ENCODE measurements at places on chromosomes 3 and 15.

DNA sequence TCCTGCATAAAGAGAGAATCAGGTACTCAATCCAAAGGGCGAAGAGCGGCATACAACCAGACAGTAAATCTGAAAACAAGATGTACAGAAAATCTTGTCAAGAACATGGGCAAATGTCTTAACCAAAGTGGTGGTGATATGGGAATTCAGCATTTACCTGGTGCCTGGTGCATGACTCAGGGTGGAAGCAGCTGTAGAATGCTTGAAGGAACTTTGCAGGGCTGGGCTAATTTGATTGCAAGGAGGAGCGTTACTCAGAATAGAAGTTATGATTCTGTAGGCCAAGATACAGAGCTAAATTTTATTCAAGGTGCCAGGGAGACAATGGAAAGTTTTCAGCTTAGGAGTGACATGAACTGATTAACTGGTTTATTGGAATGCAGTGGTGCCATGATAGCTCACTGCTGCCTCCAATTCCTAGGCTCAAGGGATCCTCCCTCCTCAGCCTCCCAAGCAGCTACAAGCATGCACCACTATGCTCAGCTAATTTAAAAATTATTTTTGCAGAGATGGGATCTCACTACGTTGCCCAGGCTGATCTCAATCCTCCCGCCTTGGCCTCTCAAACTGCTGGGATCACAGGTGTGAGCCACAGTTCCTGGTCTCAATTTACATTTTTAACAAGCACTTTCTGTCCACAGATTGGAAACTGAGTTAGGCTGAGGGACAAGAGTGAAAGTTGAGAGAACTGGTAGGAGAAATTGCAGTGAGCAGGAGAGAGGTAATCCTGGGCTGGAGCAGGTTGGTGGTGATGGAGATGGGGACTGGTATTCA lies 91.5 kb upstream of the TBC1D5 start:
- DNase-seq: no peak

DNA sequence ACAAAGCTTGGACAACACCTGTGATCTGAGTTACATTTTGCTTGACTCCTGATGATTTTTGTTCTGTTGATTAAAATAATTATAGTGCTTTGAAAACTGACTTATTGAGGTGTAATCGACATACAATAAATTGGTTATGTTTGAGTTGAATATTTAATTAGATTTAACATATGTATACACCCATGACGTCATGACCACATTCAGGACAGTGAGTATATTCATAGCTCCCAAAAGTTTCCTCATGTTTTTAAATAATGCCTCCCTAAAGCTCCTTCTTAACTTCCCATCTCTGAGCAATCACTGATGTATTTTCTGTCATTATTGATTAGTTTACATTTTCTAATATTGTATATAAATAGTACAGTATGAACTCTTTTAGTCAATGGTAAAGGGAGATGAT lies 801.2 kb downstream of the PDCD6IP start:
- no peak for DNase-seq

DNA sequence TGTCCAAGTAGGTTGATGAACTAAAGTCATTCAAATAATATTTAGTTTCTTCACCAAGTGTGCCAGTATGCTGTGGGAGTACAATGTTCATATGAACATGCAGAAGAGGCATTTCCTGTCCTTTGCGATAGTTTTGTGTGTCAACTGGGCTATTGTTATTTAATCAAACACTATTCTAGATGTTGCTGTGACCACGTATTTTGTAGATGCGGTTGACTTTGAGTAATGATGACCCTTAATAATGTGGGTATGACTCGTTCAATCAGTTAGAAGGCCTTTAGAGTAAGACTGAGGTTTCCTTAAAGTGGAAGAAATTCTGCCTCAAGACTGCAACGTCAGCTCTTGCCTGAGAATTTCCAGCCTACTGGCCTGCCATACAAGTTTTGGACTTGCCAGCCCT lies 470.7 kb upstream of the CBLB start:
- DNase-seq: no peak

DNA sequence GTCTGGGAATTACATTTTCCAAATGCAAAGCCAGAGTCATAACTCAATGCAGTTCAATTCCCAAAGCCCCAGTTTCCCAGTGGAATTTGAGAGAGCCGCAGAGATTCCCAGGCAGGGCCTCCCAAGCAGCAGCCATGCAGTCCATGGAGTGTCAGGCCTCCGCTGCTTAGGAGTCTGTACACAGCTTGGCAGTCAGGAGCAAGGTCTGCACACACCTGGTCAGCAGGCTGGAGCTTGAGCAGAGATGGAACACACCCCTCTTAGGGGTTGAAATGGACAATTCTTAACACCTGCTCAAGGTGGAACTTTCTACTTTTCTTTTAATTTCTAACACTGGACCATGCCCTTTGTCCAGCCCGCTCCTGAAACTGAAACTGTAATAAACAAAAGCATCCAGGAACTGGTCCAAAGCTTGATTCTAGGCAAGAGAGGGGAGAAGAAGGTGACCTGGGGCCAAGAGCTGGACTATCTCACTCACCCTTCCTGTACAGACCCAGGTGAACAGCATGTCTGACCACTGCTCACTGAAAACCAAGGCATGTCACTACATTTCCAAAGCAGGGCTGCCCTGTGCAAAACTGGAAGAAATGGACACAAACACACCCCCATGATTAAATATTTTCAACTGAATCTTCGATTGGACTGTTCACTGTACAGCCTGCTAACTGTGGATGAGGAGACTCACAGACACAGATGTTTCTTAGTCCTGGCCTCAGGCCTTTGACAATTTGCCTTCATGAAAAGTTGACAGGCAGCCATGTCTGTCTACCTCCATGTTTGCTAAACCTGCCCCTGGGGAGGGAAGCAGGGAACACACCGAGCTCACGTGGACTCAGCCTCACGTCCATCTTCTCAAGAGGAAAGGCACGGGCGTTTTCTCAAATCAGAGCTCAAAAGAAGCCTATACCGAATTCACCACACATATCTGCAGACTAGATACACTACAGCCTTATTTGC lies 48.6 kb upstream of the DUSP7 start:
- no peak for DNase-seq

DNA sequence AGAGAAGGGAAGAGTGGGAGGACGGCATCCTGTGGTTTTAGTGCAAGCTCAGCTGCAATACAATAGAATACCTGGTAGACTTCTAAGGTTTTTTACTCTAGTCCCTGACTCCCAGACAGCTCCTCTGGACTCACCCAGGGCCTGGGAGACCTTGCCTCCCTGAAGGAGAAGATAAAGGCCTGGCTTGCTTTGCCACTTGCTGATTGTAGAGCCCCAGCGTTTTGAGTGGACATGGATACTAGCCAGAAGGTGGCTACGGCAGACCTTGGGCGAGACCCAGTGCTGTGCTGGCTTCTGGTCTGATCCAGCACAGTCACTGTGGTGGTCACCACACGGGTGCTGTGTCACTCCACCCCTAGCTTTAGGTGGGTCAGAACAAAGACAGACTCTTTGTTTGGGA lies 72.2 kb upstream of the TTC14 start:
- DNase-seq: no peak

- DNase-seq: no peak
These were observed 121.0 kb downstream of the SSR3 start for GRCh38 chr3:156433910-156434309.

GRCh38 chr3:97968376-97968775 lies 3.9 kb downstream of the RIOX2 start:
- DNase-seq: no peak

DNA sequence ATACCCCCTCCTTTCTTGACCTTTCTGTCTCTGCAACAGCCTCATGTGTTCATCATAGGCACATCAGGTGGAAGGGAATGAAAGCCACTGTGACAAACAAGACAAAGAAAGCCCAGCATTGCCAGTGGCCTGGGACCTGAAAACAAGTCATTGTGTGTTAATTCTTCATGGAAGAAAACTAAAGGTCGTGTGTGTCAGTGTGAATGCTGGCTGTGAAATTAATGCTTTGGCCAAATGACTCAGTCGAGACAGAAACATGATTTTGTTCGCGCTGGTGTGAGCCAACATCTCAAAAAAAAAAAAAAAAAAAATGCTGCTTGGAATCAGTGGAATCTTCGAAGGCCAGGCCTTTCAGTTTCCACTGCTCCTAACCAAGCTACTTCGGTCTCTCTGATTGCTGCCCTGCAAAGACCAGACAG lies 386.5 kb upstream of the PROK2 start:
- DNase-seq: no peak

DNA sequence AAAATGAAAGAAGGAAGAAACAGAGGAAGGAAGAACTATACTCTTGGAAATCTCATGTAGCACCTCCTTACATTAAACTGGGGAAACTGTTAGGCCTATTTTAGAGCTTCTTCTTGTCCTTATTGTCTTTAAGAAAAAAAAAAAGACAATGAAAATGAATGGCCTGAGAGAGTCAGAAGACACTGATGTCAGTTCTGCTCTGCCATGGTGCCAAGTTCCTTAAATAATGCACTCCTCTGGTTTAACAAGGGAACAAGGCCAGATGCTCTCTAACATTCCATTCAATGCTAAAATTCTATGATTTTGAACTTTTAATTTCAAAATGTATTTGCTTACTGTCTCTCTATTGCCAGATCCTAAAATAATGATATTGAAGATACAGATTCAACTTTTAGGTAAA lies 4.4 kb upstream of the MBNL1 start:
- DNase-seq: no peak

GRCh38 chr15:91407269-91407889 lies 307.3 kb downstream of the SV2B start:
- no peak for DNase-seq

- no peak for DNase-seq
These were observed 121.9 kb downstream of the CHST2 start for GRCh38 chr3:143241481-143241951.

- no peak for DNase-seq
These were observed 5.0 kb downstream of the IFT80 start for GRCh38 chr3:160394009-160394392.

DNA sequence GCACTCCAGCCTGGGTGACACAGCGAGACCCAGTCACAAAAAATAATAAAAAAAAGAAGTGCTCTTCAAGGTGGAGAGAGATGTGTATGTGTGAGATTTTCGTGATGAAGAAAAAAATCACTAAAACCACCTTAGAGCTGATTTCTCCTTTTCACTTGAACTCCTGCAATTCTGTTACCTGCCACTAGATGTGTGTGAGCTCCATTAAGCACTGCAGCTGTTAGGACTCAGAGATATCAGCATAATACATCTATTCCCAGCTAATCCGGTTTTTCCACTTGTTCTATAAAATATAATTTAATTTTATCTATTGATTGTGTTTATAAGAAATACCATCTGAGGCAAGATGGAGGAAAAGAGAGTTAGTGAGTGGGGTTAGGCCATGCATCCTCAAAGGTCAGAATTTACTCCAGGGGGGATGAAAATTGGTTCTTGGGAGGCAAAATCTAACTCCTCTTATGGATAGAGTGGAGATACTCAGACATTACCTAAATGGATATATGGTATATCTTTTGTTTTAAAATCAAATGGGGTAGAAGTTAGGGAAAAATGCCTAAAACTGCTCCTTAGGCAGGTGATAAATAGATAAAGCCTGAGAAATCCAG lies 152.7 kb downstream of the IL20RB start:
- DNase-seq: no peak

DNA sequence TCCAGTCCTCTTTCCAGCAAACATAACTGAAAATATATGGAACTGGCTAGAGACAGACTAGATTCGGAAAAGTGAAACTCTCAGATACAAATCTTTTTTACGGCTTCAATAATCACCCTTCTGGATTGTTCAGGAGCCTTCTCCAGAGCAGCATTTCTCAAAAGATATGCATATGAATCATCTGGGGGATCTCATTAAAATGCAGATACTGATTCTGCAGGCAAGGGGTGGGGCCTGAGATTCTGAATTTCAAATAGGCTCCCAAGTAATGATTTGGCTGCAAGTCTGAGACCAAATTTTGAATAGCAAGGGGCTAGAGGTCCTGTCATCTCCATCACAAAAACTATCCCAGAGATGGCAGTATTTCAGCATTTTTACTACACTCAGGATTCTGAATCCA lies 165.4 kb downstream of the CTNNB1 start:
- DNase-seq: no peak

DNA sequence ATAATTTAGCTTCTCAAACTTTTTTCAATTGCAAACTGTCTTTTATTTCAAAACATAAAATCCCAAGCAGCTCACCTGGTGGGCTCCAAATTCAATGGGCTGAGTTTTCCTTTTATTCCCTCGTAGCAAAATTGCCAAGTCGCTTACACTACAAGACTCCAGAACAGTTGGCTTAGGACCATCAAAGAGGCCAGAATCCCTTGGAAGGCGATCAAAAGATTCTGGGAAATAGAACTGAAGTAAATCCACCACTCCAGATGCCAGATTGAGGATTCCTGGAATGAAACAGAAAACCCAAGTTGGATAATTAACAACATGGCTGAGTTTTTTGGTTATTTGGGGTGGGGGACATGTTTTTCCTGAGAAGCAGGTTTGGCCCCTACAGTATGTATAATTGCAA lies 87.7 kb upstream of the DCLK3 start:
- no peak for DNase-seq

DNA sequence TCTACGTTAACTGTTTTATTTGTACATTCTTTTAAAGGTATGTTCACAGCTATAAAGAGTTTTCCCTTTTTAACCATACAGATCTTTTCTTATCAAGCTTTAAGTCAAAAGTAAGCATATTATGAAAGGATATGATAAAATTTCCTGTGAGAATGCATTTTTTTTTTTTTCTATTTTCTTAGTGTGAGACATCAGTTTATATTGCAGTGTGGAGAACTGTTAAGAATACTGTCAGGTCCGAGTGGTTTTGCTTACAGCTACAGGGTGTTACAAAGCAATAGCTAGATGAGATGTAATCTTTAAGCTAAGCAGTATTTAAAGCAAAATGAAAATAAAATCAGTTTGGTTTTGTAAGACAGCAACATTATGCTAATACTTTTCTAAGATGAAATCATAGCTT lies 133.2 kb downstream of the SLC25A26 start:
- no peak for DNase-seq

- no peak for DNase-seq
These were observed 29.5 kb upstream of the ZNF774 start for GRCh38 chr15:90322538-90322937.

- no peak for DNase-seq
These were observed 175.9 kb downstream of the CHST2 start for GRCh38 chr3:143295201-143296080.
